ENCODE measurements at places on chromosomes 1 and 21. TPM values are rescaled to one million over a fixed set of nuclear protein-coding genes. Genes with fewer than 3 reads are reported as not detected.

Gene ATF6
- 30.9 TPM for total RNA-seq

Gene LCK
- total RNA-seq, result 6.8 TPM

Gene ILDR2
- total RNA-seq, result 6.1 TPM

Gene OR2L5
- not detected for total RNA-seq

Gene UQCRHL
- 0.63 TPM for total RNA-seq

Gene PANK4
- 36.7 TPM for total RNA-seq

Gene ECM1
- total RNA-seq, result 18.9 TPM

Gene MFAP2
- total RNA-seq, result 11.0 TPM

Gene BARHL2
- total RNA-seq, result not detected

Gene RAB3B
- total RNA-seq, result under 0.01 TPM

Gene NUAK2
- 4.1 TPM for total RNA-seq

Gene AVPR1B
- not detected for total RNA-seq

Gene CYP4Z1
- 5.2 TPM for total RNA-seq

Gene TP73
- total RNA-seq, result not detected

Gene KRTAP11-1
- not detected for total RNA-seq

Gene COL11A1
- not detected for total RNA-seq

Gene TRIM45
- 2.0 TPM for total RNA-seq

Gene PALMD
- 235 TPM for total RNA-seq

Gene CHIT1
- total RNA-seq, result 0.19 TPM

Gene RPS6KA1
- 46.1 TPM for total RNA-seq

Gene ERICH3
- total RNA-seq, result 0.09 TPM

Gene SPRR3
- total RNA-seq, result not detected

Gene SYPL2
- 2.1 TPM for total RNA-seq

Gene LGR6
- 0.32 TPM for total RNA-seq

Gene TSPEAR
- total RNA-seq, result 0.19 TPM

Gene DESI2
- 47.6 TPM for total RNA-seq

Gene LCE1A
- not detected for total RNA-seq

Gene SPAG17
- total RNA-seq, result not detected

Gene TDRD5
- total RNA-seq, result 0.44 TPM

Gene TMEM54
- 16.2 TPM for total RNA-seq

Gene PTPRC
- total RNA-seq, result 36.5 TPM

Gene ARHGAP30
- 30.4 TPM for total RNA-seq

Gene AMY2B
- total RNA-seq, result 51.1 TPM

Gene MPL
- total RNA-seq, result 0.44 TPM

Measured in omental fat pad (tissue), 4 donors.